AML-193 (cell line): ENCODE measurements at places on chromosomes 6 and 20.

DNA sequence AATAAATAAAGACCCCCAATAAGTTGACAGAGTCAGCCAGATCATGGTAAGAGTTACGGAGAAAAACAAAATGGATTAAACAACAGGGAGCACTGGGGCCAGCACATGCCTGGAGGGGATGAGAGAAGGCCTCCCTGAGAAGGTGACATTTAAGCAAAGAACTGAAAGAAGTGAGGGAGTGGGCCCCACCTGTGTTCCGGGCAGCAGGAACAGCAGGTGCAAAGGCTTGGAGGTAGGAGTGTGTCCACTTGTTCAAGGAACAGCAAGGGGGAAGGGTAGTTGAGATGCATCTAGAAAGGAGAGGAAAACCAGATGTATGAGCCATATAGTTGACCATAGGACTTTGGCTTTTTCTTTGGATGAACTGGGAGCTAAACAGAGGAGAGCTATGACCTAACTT is 7.6 kb upstream of the PREX1 start:
- DNase-seq: no peak

DNA sequence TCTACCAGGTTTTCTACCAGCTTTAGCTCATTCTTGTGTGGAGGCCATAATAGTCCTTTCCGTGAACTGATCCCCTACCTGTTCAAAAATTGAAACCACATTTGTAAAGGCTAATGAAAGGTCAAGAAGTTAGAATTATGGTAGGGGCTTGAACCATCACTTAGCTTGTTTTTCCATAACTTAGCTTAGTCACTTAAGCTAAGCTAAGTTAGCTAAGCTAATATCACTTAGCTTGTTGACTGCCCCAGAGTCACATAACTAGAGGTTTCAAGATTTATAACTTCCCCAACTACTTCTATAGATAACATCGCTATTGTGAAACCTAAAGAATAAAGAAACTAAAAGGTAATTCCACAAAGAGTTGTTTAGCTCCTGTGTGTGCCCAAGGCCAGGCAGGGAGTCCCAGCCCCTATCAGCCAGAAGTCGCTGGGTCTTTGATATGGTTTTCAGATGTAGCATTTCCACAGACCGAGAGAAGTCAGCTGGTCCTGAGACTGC is 131.8 kb downstream of the VEGFA start:
- no peak for DNase-seq

DNA sequence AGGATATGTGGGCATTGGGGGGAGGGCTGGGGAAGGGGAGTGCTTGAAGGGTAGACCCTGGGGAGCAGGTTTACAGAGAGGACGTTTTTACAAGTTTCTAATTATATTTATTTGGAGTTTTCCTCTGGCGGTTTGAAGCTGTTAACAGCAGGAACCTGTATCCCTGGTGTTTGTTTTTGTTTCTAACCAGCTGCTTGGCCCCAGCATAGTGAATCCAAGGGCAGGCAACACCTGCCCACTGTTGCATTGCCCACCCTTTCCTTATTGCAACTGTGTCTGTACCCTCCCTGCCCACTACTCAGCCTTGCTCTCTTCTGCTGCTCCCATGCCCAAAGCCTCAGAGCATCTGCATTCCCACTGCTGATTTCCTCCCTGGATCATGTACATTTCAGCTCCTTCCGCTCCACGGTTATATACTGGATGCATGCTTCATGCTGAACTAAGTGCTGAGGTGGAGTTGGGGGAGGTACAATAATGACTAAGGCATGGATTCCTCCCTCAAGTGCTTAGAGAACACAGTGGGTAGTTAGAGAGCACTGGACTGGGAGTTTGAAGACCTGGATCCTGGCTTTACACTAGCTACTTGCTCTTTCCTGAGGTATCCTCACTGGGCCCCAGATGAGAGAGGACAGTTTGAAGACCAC is 6.0 kb downstream of the SCUBE3 start:
- no peak for DNase-seq

- DNase-seq: no peak
Measured at GRCh38 chr6:53582963-53583362, 38.1 kb upstream of the GCLC start.

DNA sequence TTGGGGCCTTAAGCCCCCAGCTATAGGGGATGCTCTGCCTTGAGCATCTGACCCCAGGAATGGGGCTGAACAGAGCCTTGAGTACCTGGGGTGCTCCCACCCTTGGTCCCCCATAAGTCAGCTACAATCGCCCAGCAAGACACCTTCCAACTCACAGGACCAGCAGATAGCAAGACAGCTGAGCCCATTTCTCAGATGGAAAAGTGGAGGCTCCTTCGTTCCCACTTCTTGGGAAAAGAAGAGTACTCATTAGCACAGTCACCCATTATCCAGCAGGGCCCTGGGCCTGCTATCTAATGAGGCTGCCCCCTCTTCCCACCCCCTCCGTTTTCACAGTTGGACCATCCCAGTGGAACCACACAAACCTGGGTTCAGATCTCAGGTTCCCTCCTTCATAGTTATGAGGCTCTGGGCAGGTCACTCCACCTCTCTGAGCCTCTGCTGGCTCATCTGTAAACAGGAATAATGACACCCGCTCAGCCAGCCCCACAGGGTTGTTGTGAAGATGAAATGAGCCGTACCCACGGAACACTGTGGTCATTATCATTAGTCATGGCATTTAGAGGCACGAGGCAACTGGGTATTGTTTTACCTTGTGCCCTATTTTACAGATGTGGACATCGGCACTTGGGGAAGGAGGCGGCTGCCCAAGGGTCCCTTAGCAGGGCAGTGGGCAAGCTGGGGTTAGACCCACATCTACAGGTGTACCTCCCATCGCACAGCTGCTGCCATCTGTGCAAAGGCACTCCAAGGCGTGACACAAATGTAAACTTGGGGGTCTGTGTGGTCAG is 4.5 kb downstream of the LPIN3 start:
- no peak for DNase-seq

DNA sequence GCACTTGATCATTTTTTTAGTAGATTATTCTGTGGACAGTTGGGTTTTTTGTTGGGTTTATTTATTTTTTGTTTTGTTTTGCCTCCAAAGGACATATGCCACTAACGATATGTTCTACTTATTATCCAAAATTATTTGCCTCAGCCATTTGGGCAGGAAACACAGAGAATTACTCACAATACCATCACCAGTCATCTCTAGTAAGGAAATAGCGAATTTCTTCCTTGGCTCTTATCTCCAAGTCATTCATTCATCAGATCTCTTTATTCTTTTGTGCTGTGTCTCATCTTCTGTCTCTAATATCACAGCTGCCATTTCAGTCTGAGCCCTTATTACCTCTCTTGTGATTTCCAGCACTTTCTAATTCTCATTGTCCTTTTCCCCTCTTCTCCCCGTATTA is 130.4 kb upstream of the SMLR1 start:
- DNase-seq: no peak
